Progenitor cell of endocrine pancreas (in vitro differentiated cells): ENCODE measurements at places on chromosomes 2 and 18. TPM values are rescaled to one million over a fixed set of nuclear protein-coding genes. Genes with fewer than 3 reads are reported as not detected.
A peak's percentile ranks its signal among the peaks of the same experiment; 100 is the strongest.

- no peak overlapping the region for H3K27ac ChIP-seq
- H3K36me3 ChIP-seq: no peaks in the 10 kb centered on the region
- H3K4me3 ChIP-seq: no peak overlapping the region
- H3K27me3 ChIP-seq: peaks cover 50% of the 10 kb centered on the region
- H3K4me1 ChIP-seq: no peaks in the 10 kb centered on the region
- DNase-seq: no peak
Measured at GRCh38 chr18:78726326-78727056, 253.1 kb upstream of the SALL3 start.

DNA sequence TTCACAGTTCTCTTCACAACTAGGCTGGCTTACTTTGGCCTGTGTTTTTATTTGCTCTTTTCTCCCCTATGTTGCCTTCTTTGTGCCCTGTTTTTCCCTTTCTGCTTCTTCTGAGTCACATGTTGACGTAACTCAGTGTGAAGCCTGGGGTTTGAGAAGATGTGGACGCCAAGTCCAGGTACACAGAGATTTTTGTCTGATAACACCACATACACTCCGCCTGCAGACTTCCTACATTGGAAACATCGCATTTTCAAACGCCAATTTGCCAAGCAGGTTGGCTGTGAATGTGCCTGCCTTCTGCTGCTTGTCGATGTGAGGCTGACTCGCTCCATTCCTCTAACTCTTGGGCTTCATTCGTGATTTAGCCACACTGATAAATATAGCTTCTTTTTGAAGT, 62.6 kb upstream of the FN1 start:
- peaks cover 9% of the 10 kb centered on the region for H3K4me1 ChIP-seq
- H3K4me3 ChIP-seq: no peak overlapping the region
- H3K27me3 ChIP-seq: no peaks in the 10 kb centered on the region
- H3K36me3 ChIP-seq: peaks cover 2% of the 10 kb centered on the region
- no peak for DNase-seq

DNA sequence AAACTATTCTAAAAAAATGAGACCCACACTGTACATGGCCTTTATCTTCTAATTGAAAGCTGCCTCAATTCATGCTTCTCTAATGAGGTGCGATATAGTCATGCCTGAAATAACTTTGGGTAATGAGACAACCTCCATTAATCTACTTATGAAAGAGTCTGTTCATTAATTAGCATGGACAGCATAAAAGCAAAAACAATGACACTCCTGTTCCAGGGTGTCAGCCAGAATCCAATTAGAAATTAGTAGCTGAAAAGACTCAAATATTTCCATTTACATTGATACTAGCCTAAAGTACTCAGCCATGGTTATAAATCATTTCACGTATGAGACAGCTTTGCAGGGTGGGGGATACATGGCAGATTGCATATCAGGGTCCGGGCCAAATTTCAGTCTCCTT, 288.7 kb downstream of the AKAIN1 start:
- no peaks in the 10 kb centered on the region for H3K27me3 ChIP-seq
- H3K36me3 ChIP-seq: no peaks in the 10 kb centered on the region
- no peak overlapping the region for H3K4me3 ChIP-seq
- no peaks in the 10 kb centered on the region for H3K4me1 ChIP-seq

DNA sequence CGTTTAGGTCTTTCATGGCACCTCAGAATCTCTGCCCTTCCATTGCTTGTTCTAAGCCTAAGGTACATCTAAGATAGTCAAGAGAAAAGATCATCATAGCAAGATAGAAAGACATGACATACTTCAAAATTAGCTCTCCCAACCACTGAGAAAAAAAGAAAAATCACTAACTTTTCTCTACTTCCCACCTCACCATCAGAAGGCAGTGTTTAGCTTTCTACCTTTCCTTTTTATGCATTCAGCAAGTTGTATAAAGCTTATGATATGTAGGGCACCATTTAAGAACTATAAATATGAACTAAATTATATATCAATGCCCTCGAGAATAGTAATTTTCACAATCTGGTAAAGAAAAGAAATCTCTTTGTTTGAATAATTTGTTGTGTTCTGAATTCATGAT, 331.8 kb upstream of the VWC2L start:
- H3K27me3 ChIP-seq: no peaks in the 10 kb centered on the region
- no peak overlapping the region for H3K27ac ChIP-seq
- no peak for DNase-seq
- H3K4me3 ChIP-seq: no peak overlapping the region
- H3K36me3 ChIP-seq: no peaks in the 10 kb centered on the region

GRCh38 chr2:231469583-231469950, 5.3 kb upstream of the NCL start:
- DNase-seq: no peak
- no peak overlapping the region for H3K4me3 ChIP-seq
- peaks cover 6% of the 10 kb centered on the region for H3K27me3 ChIP-seq

- no peak for DNase-seq
- H3K4me3 ChIP-seq: no peak overlapping the region
- no peaks in the 10 kb centered on the region for H3K36me3 ChIP-seq
- no peak overlapping the region for H3K27ac ChIP-seq
- no peaks in the 10 kb centered on the region for H3K27me3 ChIP-seq
- no peaks in the 10 kb centered on the region for H3K4me1 ChIP-seq
Measured at GRCh38 chr2:121748202-121748601, 7.2 kb upstream of the TSN start.

- H3K27me3 ChIP-seq: peaks cover 7% of the 10 kb centered on the region
- H3K36me3 ChIP-seq: no peaks in the 10 kb centered on the region
- no peak for DNase-seq
Measured at GRCh38 chr2:42068571-42069178, 20.9 kb downstream of the PKDCC start.

DNA sequence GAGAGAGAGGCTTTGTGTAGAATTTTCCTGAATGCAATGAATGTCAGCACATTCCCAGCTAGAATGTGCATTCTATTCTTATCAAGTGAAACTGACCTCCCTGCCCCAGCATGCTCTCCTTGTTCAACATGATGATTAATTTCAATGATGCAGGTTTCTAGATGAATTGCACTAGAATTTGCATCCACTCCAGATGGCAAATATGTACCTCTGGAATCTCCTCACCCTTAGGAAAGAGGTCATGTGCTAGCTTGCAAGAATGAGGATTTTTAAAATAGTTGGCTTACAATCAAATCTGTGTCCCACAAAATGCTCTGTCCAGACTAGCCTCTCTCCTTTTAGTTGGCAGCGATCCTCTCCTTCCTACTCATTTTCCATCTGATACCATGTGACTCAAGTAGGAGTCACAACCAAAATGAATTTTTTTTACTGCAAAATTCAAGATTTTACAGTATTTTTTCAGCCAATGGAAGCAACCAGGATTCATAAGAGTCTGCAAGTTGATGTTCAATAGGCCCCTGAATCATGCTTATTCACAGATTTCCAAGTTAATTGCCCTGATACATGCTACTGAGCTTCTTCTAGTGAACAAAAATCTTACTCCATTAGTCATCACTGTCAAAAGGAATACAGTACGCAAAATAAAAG, 21.0 kb upstream of the STAT4 start:
- no peaks in the 10 kb centered on the region for H3K36me3 ChIP-seq
- no peaks in the 10 kb centered on the region for H3K27me3 ChIP-seq
- H3K27ac ChIP-seq: peak overlapping the region; percentile 76
- DNase-seq: no peak
- H3K4me1 ChIP-seq: peaks cover 36% of the 10 kb centered on the region
- no peak overlapping the region for H3K4me3 ChIP-seq

- no peak for DNase-seq
- peaks cover 6% of the 10 kb centered on the region for H3K27me3 ChIP-seq
- peak overlapping the region; percentile 44 for H3K27ac ChIP-seq
- no peak overlapping the region for H3K4me3 ChIP-seq
- no peaks in the 10 kb centered on the region for H3K36me3 ChIP-seq
Measured at GRCh38 chr2:12304564-12305171, 412.1 kb upstream of the TRIB2 start.

GRCh38 chr2:232053777-232054176, 92.3 kb downstream of the DIS3L2 start:
- peaks cover 10% of the 10 kb centered on the region for H3K4me1 ChIP-seq
- DNase-seq: no peak
- H3K27ac ChIP-seq: no peak overlapping the region
- no peak overlapping the region for H3K4me3 ChIP-seq

- H3K27me3 ChIP-seq: no peaks in the 10 kb centered on the region
- H3K27ac ChIP-seq: no peak overlapping the region
- H3K4me1 ChIP-seq: no peaks in the 10 kb centered on the region
Measured at GRCh38 chr2:186887107-186888090, 38.4 kb upstream of the ZSWIM2 start.

DNA sequence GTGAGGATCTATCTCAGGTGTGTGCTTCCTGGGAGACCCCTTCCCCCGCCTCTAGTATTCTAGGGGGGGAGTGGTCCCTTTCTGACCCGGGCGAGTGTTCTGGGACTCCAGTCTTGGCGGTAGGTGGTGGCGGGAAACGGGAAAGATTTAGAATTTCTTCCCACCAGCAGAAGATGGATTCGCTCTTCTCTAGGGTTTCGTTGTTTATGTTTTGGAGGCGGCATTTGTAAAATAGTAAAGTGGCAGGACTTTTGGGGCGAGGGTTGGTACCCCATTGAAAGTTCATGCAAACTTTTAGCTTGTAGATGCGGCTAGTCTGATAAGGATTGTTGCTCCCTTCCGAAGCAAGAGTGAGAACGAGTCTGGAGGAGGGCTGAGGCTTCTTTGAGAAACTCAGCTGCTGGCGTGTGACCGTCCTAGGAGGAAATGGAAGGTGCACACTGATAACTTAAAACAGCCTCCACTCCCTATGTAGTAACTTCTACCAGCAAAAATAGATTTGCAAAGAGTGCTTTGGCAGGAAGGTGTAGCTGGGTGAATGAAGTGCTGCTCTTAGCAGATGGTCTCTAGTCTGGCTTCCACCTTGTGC, 412 bp downstream of the GPD2 start:
- DNase-seq: no peak
- H3K4me3 ChIP-seq: peak overlapping the region; percentile 82
- H3K27ac ChIP-seq: peak overlapping the region; percentile 94
- H3K36me3 ChIP-seq: peaks cover 3% of the 10 kb centered on the region
- H3K4me1 ChIP-seq: peaks cover 32% of the 10 kb centered on the region

DNA sequence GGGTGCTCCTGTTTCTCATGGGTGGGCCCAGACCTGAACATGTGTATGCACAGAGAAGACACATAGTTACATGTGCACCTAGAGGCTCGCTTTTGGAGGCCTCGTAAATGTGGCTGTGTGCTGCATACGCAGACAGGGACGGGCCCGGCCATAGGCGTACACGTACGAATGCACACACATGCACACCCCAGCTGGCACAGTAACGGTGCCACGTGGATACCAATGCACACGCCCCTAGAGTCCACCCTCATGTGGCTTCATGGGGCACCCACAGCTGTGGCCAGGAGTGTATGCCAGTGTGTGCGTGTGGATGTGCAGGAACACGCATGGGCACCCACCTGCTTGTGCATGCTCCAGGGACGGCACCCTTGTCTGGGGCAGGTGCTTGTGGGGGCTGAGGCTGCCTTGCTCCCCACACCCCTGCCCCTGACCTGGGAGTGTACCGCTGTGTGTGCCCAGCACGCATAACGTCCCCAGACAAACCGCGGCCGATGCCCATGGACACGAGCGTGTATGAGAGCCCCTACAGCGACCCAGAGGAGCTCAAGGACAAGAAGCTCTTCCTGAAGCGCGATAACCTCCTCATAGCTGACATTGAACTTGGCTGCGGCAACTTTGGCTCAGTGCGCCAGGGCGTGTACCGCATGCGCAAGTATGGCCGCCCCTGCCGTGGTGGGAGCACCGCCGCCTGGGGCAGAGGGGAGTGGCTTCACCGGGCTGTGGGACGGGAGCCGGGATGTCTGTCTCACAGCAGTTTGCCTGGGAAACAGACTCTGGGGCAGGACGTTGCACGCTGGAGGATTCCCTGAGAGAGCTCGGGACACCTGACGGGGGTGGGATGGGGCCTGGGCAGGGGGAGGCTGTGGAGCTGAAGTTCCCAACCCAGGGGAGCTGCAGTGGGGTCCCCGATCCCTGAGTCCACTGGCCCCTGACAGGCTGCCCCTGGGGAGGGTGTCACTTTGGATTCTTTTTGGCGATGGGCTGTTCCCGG, 21.0 kb downstream of the ZAP70 start:
- H3K27ac ChIP-seq: no peak overlapping the region
- no peaks in the 10 kb centered on the region for H3K27me3 ChIP-seq
- no peak overlapping the region for H3K4me3 ChIP-seq
- no peaks in the 10 kb centered on the region for H3K4me1 ChIP-seq
- H3K36me3 ChIP-seq: peaks cover 3% of the 10 kb centered on the region

DNA sequence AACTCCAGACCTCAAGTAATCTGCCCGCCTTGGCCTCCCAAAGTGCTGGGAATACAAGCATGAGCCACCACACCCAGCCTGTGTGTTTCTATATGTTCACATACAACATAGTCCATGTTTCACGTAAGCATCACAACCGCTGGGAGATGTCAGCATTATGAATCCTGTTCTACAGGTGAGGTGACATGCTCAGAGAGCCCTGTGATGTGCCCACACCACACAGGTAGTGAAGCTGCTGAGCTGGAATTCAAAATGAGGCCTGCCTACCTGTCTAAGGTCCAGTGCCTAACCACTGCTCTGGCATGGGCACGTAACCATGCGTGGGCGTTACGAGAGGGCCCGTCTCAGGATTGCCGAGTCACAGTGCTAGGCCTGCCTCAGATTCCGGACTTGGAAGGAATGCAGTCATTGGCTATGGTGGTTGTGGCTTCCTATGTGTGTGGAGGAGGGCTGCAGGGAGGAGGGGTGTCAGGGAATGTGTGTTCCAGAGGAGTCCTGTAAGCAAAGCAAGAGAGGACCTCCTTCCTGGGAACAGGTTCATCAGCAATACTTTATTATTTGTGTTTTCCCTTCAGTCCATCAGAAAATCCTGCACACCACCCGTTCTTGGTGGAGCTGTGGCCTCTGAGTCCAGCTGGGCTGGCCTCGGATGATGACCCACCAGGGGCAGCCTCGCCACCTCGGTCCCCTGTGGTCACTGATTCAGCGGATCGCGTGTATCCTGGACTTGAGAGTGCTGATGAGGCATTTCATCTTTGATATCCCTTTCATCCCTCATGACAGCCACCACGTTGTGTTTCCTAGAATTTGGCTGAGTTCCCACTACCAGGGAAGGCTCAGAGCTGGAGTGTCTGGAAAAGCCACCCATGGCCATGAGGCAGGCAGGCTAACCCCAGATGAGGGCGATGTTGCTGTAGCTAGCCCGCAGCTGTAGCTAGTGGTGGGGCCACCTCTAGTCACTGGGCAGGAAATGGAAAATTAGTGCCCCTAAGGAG, 31.1 kb downstream of the HK2 start:
- H3K4me3 ChIP-seq: no peak overlapping the region
- H3K27ac ChIP-seq: no peak overlapping the region
- peaks cover 25% of the 10 kb centered on the region for H3K4me1 ChIP-seq
- H3K36me3 ChIP-seq: peaks cover 4% of the 10 kb centered on the region
- no peak for DNase-seq

The CFC1 gene
- 27.7 and 30.9 TPM in 2 replicates for total RNA-seq

The THSD7B gene
- total RNA-seq: 10.3 and 12.0 TPM in 2 replicates

The PSD4 gene
- total RNA-seq: 27.1 and 30.7 TPM in 2 replicates

The FAM117B gene
- total RNA-seq: 28.5 and 28.6 TPM in 2 replicates

The CAPN14 gene
- total RNA-seq: 0.50 and 0.73 TPM in 2 replicates

The AMER3 gene
- 6.4 and 7.0 TPM in 2 replicates for total RNA-seq

The UPP2 gene
- not detected in 2 replicates for total RNA-seq

The RUFY4 gene
- total RNA-seq: not detected in 2 replicates

The DTNA gene
- 25.4 and 34.0 TPM in 2 replicates for total RNA-seq

The ANTXR1 gene
- 73.4 and 77.4 TPM in 2 replicates for total RNA-seq

The SERPINB2 gene
- total RNA-seq: not detected in 2 replicates

The TMEM169 gene
- total RNA-seq: 3.6 and 3.8 TPM in 2 replicates
